ENCODE measurements at places on chromosomes 2 and 18.
A peak's percentile ranks its signal among the peaks of the same experiment; 100 is the strongest.

GRCh38 chr2:71505086-71505769 is 51.9 kb downstream of the DYSF start:
- no peak for DNase-seq

DNA sequence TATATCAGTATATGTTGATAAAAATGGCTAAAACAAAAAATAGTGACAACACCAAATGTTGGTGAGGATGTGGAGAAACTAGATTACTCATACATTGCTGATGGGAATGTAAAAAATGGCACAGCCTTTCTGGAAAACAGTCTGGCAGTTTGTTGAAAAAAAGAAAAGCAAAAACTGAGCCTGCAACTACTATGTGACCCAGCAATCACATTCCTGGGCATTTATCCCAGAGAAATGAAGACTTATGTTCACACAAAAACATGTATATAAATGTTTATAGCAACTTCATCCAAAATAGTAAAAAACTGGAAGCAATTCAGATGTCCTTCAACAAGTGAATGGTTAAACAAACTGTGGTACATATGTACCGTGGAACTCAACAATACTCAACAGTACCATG is 7.5 kb upstream of the KDSR start:
- no peak for DNase-seq

GRCh38 chr2:241720099-241720498 is 14.3 kb upstream of the D2HGDH start:
- no peak for DNase-seq

DNA sequence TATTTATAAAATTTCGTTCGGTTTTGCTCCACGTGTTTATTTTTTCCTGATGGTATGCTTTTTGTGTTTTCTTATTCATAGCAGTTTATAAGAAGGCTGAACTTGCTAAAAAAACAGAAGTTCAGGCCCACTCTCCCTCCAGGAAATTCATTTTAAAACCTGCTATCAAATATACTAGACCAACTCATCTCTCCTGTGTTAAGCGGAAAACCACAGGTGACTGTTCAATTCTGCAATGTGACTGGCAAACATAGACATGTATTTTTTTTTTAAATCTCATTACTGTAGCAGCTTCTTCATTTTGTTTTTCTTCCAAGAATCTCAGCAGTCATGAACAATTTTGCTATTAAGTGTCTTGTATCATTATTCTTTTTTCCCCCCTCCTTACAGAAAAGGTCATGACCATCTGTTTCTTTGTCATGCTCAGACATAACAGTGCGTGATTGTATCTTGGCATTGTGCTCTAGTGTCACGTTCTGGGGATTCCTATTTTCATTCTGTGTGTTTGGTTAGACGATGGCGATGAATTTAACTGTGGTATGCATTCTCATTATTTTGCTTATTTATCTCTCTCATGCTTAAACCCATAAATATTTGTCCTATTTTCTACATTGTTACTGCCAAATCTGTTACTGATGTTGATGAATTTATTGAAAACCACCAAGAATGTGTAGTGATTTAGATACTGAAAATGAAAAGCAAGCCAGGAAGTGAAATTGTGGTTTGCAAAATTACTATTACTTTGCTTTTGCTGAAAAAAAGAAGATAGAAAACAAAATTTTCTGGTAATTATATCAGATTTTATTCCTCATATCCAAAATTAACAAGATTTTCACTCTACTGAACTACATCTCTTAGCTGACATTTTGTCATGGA is 74.6 kb upstream of the UNC80 start:
- no peak for DNase-seq

GRCh38 chr2:215830304-215830703 is 183.0 kb downstream of the MREG start:
- DNase-seq = no peak

- no peak for DNase-seq
Measured at GRCh38 chr18:48619501-48619900, 80.7 kb downstream of the CTIF start.

GRCh38 chr2:23745726-23746105 is 181.2 kb downstream of the ATAD2B start:
- no peak for DNase-seq

DNA sequence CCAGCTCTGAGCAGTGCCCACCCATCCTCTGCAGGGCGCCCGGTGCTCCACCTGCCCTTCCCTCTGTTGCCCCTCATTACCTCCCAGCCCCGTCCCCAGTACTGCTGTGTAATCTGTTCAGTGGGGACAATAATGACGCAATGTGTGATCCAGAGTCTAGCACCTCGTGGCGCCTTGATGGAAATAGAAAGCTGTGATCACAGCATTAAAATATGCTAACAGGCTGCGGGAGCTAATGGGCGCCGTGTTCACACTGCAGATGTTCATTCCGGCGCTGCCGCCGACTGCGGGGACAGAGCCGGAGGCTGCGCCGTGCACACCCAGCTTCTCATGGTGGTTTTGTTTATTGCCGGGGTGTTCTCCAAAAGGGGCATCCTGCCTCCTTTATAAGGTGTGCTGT is 235.2 kb downstream of the LDLRAD4 start:
- DNase-seq = no peak

GRCh38 chr2:46335391-46336282 is 38.4 kb downstream of the EPAS1 start:
- DNase-seq = no peak

DNA sequence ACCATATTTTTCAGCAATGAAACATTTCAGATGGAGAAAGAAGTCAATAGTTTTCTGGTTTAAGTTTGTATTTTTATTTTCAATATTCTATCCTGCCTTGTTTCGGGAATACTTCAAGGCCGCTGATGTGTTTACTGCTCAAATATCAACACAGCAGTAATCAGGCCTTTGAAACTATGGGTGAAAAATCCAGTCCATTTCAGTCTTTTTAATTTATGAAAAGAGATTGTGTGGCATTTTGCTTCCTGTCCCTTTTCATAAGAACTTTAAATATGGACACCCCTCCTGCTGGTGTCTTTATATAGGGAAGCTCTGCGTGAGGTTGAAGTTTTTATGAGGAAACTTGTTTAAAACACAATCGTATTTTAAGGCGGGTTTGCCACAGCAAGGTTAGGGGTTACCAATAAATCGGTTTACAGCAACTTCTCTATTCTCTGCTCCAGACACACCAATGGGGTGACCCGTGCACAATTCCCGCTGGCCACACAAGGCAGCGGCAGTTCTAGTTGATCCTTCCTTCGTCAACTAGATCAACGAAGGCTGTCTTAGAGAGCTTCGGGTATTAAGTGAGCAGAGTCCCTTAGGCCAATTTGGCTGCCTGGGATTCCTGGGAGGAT is 1.2 kb upstream of the TANC1 start:
- DNase-seq = no peak

DNA sequence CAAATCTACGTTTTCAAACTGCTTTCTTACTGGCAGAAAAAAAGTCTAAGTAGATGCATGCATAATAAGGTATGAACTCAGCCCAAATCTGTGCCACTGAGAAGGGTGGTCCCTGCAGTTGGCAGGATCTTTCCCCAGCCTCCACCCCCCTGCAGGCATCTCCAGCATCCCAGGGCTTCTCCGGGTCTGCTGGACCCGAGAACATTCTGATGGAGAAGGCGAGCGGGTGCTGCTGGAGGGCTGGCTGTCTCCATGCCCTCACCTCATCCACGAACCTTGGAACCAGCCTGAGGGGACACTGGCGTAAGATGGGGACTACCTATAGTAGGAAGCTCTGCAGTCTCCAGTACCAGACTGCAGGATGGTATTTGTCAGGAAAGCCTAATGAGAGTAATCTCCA is 198.9 kb downstream of the HDAC4 start:
- no peak for DNase-seq

DNA sequence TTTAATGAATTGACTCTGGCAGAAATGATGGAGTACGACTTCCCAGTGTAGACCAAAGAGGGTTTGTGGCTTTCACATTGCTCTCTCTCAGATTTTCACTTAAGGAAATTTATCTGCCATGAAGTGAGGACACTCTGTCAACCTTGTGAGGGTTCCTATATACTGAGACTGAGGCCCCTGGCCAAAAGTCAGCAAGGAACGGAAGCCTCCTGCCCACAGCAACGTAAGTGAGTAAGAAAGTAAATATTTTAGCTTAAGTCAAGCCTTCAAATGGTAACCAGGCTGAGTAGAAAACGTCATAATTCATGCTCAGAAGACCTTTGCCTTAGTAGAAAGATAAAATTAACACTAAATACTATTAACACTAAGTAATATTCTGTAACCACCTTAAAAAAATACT is 1080.5 kb upstream of the ACVR2A start:
- no peak for DNase-seq

DNA sequence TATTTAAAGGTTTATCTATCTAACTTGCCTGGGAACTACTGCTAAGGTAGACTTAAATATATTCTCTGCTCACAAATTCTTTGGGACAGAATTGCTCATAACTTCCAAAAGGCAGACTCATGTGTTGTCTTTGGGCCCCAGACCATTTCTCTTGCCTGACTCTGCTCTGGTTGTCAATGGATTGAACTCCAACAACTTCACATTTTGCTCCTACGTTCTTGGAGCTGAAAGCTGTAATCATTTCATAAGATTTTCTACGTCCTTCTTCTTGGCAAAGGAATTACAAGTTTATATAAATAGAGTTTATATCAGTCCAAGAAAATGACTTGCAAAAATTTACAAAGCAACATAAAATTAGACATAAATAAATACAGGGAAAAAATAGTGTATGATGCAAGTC is 32.9 kb upstream of the PPM1B start:
- DNase-seq = no peak

DNA sequence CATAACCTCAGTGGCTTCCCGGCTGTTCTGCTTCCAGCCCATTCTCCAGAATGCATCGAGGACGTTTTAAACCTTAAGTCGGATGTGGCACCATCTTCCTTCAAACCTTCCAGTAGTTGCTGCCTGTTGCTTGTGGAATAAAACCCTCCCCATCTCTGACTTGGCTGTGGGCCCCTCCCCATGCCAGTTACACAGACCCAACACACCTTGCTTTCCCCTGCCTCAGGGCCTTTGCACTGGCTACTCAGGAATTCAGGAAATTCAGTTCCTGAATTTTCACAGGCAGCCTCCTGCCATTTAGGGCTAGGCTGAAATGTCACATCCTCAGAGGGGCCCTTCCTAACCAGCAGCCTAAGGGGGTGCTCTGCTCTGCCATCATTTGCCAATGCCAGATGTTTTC is 5.0 kb upstream of the ADRA2B start:
- DNase-seq = no peak

GRCh38 chr2:224517963-224518362 is 67.2 kb downstream of the CUL3 start:
- no peak for DNase-seq

DNA sequence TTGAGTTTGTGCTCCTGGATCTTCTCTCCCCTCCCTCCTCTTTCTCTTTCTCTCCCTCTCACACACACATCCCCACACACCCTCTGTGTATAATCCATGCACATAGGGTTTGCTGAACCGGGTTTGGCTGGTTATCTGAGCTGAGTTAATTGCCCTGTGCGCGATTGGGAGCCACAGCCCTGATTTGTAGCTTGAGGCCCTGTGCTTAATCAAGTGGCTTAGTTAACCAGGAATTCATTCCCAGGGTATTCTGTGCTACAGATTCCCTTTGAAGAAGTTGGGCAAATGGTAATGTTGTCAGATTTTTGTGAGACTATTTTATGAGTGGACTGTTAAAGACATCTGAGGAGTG is 6.2 kb downstream of the PARD3B start:
- no peak for DNase-seq

- no peak for DNase-seq
Measured at GRCh38 chr2:146119586-146119985, 1599.7 kb upstream of the ZEB2 start.

DNA sequence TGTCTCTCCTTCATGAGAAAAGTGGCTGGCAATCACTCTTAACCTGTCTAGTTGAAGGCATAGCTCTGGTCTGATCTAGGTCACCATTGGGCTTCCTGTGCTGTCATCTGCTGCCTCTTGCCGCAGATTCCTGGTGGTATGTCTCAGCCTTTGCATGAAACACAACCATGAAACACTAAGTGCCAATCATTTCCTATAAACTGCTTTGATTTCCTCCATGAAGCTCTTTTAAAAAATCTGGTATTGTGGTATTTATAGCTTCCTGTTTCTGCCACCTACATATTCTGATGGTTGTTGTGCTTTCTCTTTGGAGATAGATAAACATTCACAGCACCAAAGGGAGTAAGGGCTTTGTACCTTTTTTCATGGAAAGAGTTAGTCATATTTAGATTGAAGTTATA is 120.0 kb upstream of the EPC2 start:
- DNase-seq = peak; percentile 71
